ENCODE measurements at places on chromosomes 16 and 17. TPM values are rescaled to one million over a fixed set of nuclear protein-coding genes. Genes with fewer than 3 reads are reported as not detected.
A peak's percentile ranks its signal among the peaks of the same experiment; 100 is the strongest.

GRCh38 chr17:47335101-47335936 lies 11.6 kb downstream of the EFCAB13 start:
- no peak overlapping the region for H3K4me3 ChIP-seq
- no peak for DNase-seq
- peaks cover 3% of the 10 kb centered on the region for H3K36me3 ChIP-seq
- H3K27ac ChIP-seq, result no peak overlapping the region

DNA sequence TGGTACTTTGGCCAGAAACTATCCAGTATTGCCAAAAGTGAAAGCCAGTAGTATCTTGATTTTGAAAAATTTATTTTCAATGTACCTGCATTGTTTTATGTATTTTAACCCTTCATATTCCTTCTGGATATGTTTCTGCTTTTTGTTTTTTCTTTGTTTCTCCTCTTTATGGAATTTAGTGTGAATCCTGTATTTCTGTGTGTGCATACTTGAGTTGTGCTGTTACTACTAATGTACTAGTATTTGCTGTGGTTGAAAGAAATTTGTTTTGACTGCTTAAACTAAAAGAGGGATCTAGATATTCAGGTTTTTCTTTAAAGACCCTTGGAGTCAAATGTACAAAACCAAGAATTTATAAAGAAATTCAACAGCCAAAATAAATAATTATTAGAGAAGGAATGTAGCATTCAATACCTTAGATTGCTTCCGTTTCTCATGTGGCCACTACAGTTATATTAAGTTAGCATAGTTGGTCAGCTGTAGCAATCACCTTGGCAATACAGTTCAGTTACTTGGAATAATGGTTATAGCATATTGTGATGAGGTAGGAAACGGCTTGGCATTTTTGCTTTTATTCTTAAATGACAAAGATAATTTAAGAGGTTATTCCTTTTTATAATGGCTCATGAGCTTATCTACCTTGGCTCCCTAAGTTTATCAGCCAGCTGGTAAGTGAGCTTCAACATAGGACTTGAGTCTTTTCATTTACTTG lies 4.9 kb downstream of the PHKB start:
- no peak overlapping the region for H3K27ac ChIP-seq
- H3K4me1 ChIP-seq, result peaks cover 36% of the 10 kb centered on the region
- DNase-seq, result no peak
- H3K4me3 ChIP-seq, result no peak overlapping the region
- H3K36me3 ChIP-seq, result peaks cover 14% of the 10 kb centered on the region

- peaks cover 16% of the 10 kb centered on the region for H3K4me1 ChIP-seq
- H3K27ac ChIP-seq, result no peak overlapping the region
- no peak overlapping the region for H3K4me3 ChIP-seq
Measured at GRCh38 chr17:45708707-45709290, 75.3 kb upstream of the CRHR1 start.

DNA sequence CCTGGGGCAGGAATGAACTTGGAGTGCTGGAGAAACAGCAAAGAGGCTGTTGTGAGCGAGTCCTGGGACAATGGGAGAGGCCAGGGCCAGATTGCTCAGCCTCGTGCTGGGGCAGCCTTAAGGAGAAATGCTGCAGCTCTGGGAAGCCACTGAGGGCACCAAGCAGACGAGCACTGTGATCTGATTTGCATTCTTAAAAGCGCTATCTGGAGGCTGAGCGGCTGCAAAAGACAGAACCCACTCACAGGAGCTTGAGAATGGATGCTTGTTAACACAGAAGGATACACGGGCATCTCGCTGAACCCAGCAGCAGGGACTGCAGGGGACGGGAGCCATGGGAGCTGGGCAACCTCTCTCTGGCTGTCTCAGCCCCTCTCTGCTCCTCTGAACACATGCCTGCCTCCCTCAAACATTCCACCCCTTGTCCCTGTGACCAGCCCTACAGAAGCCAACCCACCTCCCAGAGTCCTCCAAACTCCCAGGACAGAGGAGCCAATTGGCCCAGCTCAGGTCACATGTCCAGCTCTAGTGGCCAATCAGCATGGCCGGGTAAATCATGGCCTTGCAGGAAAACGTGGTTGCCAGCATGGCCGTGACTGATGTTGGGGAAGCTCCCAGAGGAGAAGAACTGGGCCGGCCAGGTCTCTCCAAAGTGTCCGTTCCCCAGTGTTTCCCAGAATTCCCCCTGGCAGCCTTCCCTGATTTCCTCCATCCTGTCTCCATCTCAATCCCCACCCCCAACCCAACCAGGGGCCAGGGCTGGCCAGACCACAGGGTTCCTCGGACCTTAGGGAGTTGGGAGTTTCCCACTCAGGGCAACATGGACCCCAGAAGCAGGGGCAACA lies 60.3 kb downstream of the GSG1L start:
- DNase-seq, result no peak
- H3K4me3 ChIP-seq, result no peak overlapping the region
- H3K27me3 ChIP-seq, result peaks cover 5% of the 10 kb centered on the region
- no peak overlapping the region for H3K27ac ChIP-seq
- H3K36me3 ChIP-seq, result no peaks in the 10 kb centered on the region

DNA sequence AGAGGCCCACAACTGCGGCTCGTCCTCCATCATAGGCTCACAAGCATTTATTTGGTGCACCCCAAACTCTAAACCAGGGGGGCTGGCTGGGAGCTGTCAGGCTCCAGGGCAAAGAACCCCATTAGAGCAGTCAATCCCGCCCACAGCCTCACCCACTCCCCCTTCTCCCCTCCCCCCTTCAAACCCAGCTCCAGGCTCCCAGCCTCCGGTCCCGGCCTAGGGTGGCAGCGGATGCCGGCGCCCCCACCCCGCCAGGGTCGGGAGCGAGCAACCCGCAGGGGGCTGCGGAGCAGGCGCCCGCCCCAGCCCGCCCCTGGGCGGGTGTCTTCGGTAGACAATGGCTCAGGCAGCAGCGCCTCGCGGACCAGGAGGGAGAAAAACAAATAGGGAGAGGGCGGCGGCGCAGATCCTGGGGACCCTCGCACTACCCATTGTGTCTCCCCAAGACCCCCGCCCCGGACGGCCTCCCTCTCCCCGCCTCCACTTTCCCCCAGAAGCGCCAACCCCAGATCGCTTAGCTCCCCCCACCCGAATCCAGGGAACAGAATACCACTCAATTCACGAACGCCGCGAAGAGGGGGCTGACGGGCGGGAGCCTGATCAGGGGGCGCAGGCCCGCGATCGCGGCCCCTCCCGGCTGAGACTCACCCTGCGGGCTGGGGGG lies 572 bp downstream of the FAM171A2 start:
- H3K4me3 ChIP-seq, result peak overlapping the region; percentile 78
- peaks cover 49% of the 10 kb centered on the region for H3K27me3 ChIP-seq
- H3K27ac ChIP-seq, result no peak overlapping the region
- no peak for DNase-seq

The KRTAP9-8 gene
- not detected for total RNA-seq

The DRC7 gene
- total RNA-seq, result not detected

The ANKS3 gene
- total RNA-seq, result 25.8 TPM

The ALOX12 gene
- total RNA-seq, result not detected
